ENCODE measurements at places on chromosomes 1 and 21. TPM values are rescaled to one million over a fixed set of nuclear protein-coding genes. Genes with fewer than 3 reads are reported as not detected.

DNA sequence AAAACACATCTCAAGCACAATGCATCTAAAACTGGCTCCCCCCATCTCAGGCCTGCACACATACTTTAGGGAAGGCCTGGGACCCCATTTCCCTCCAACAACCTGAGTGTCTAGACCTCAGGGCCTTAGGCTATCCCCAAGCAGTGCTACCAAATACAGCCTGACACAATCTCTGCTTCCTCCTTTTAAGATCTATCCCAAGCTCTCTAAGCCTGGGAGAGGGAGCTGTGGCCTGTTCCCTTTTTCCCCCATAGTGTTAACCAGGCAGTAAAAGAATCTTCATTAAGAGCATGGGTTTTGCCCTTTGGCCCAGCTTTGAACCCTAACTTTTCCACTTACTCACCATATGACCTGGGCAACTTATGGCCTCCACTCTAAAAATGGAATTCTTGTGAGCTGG lies 10.8 kb upstream of the COL8A2 start:
- no peak for DNase-seq

- DNase-seq, result no peak
Measured at GRCh38 chr1:54853793-54854370, 33.1 kb downstream of the DHCR24 start.

DNA sequence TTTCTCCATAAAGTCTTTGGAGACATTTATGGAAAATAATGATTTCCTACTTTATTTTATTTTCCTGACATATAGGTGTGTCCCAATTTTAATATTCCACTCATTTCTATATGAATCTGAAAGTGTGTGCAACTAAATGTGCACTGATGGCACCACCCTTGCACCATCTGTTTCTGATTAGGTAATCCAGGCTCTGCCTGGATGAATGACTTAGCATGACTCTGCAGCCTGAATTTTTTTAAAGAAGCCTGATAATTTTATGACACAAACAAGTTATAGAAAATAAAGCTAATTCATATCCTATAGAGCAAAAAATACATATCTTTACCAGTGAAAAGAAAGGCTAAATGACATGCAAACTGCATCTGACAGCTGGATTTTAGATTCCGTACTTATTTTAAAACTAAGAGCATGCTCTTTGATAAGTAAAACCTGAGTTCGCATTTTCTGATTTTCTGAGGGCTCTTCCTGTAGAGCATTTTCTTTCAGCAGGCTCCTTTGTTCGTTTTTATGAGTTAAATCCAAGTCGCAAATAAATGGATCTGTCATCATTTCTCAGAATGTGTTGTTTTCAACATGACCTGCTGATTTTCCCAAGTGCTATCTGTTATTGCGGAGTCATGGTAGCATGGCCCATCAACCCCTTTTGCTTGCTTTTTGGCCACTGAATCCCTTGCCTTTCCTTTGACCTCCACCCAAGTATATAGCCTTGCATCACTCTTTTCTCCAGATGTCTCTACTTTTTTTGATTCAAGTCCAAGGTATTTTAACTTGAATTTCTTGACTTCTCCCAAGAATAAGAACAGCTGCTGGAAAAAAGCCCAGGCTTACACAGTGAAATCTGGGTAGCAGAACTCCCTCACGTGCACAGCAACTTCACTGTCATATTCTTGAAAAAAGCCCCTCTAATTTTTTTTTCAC lies 52.8 kb upstream of the LYPLAL1 start:
- DNase-seq, result no peak

The FALEC gene
- total RNA-seq, result not detected

The KLHDC7A gene
- total RNA-seq, result not detected

The ANKRD45 gene
- 0.11 TPM for total RNA-seq

The CDCA8 gene
- 61.7 TPM for total RNA-seq

The SLC30A10 gene
- not detected for total RNA-seq

The B3GALT2 gene
- not detected for total RNA-seq

The RNU1-2 gene
- 1,573 TPM for total RNA-seq
